ENCODE measurements at places on chromosomes 5 and 9.

DNA sequence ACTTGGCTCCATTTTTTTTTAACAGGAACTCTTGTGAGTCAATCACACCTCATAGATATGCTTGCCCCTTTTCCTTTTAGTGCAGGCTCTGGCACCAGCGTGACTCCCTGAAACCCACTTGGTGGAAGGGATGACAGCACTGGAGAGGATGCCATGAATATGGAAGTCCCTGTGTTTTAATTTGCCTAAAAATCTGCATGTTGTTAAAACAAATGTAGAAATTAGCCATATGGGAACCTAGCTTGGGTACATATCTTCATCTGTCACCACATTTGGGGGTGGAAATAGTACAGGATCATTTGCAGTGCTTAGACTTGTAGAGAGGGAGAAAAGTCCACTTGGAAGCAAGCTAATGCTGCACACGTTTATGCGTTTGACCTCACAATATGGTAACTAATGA, 179.0 kb downstream of the EBF1 start:
- DNase-seq = no peak

DNA sequence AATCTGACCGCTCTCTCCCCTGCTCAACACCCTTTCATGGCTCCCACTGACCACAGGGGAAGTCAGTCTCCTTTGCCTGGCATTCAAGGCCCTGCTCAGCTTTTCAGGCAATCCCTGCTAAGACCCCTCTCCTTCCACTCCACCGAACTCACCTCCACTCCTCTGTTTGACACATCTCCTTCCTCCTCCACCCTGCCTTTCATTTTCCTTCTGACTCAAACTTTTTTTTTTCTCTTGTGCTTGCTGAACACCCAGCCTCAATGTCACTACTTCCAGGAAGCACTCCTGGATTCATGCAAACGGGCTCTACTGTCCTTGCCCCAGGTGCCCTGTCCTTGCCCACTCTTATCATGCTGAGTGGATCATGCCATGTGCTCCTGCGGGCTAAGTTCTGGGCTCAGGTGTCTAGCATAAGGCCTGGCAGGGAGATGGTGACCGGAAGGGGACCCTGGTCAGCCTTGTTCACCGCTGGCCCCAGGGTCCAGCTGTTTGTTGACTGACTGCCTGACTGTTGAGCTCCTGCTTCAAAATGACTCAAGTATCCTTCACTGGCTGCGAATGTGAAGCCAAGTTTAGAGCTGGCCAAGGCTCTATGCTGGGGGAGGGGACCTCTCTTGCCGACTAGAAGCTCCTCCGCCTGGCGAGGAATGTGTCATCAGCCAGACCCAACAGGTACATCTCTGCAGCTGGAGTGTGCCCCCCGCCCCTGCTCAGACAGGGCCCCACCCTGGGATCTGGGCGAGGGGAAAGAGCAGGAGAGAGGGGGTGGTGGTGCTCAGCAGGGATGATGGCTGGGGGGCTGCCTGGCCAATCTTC, 6.2 kb downstream of the NR5A1 start:
- DNase-seq = no peak

GRCh38 chr5:159851053-159851452, 65.2 kb upstream of the ADRA1B start:
- no peak for DNase-seq

GRCh38 chr9:83472221-83472665, 66.0 kb downstream of the FRMD3 start:
- DNase-seq = no peak
